ENCODE measurements at places on chromosomes 4 and X.
A peak's percentile ranks its signal among the peaks of the same experiment; 100 is the strongest.

DNA sequence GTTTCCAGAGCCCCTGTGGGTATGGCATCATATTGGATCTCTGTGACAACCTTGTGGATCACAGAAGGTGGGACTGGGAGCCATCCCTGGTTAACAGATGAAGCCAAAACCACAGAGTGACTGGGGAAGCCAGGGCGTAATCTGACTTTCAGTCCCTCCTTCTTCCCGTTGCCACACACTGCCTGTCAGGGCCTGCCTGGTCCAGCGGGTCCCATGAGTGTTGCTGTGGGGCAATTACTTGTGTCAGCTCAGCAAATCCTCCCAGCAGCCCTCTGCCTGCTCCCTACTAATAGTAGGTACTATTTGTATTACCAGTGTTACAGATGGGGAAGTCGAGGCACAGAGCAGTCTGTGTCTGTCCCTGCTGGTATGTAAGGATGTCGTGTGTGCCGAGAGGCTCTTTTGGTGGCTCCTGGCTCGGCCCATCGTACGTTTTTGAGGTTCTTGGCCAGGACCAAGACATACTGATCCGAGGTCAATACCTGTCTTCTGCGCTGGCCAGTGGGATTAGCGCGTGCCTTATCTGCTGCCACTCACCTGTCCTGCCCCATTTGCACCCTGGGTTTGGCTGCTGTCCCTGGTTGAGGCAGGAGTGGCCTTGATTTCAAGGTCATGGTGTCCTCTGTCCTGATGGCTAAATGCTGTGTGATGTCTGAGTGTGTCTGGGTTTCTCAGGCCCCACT is 5.7 kb downstream of the NSG1 start:
- peak; percentile 64 for DNase-seq

DNA sequence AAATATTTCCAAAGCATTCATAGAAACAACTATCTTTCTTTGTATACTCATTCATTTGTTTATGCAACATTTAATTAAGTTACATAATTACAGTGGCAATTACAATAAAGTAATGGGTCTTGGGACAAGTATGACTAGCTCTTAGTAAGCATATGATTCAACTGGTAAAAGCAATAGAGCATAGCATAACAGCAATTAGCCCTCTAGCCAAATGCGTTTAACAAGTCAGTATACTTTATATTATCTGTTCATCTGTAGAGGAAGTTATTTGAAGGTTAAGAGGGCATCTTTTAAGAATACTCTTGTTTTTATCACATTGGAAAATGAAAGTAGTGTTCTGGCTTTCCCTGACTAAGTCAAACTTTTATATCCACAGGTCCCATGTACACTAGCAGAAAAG is 198.1 kb upstream of the UGT8 start:
- DNase-seq = no peak

- no peak for DNase-seq
Observed at GRCh38 chr4:88991746-88992145, 65.2 kb downstream of the FAM13A start.

- no peak for DNase-seq
Observed at GRCh38 chr4:3477750-3478430, 14.8 kb downstream of the DOK7 start.

DNA sequence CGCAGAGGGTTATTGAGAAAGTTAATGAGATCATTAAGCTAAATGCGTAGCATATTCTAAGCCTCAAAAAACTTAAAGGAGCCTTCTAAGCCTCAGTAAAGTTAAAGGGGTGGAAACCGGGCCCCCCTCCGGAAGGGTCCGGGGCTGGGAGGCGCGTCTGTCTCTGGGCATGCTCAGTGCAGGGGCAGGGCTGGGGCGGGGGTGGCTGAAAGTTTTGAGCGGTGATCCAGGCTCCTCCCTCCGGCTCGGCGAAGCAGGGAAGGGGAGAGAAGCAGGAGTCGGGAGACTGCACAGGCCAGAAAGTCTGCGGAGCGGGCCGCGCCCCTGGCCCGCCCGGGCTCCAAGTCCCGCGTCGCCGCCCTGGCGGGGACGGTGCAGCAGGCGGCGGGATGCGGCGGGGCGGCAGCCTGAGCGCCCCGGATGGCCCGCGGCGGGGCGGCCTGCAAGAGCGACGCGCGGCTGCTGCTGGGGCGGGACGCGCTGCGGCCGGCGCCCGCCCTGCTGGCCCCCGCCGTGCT is at the start of gene EVC:
Gene EVC (plus strand): TSS at position 241 of the 518 bp plus-strand sequence. CDS start 180 bp downstream, at position 421.
- no peak for DNase-seq

DNA sequence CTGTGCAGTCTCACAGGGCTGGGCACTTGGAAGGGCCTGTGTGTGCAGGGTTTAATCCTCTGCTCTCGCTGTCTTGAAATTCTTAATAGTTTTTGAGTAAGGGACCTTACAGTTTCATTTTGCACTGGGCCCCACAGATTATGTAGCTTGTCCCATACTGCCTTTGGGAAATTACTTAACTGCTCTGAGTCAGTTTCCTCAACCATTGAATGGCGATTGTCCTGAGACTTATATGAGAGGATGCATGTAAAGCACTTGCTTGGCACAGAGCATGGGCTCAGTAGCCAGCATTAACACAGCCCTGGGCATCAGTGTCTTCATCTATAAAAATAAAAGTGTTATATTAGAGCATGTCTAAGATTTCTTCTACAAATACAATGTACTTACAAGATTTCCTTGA is 55.8 kb downstream of the CLCN5 start:
- DNase-seq = peak; percentile 10

- peak; percentile 81 for DNase-seq
Observed at GRCh38 chrX:130339408-130340222, at the start of gene SLC25A14. Gene SLC25A14, plus strand, starts transcription at chrX:130339919. Its CDS starts 360 bp downstream, at chrX:130340279.

GRCh38 chr4:53005149-53005546 is 143.0 kb downstream of the RASL11B start:
- no peak for DNase-seq

- peak; percentile 79 for DNase-seq
Observed at GRCh38 chrX:148500423-148501385, at the start of gene AFF2. Gene AFF2, plus strand, starts transcription at chrX:148500617. Its CDS starts 481 bp downstream, at chrX:148501098.

DNA sequence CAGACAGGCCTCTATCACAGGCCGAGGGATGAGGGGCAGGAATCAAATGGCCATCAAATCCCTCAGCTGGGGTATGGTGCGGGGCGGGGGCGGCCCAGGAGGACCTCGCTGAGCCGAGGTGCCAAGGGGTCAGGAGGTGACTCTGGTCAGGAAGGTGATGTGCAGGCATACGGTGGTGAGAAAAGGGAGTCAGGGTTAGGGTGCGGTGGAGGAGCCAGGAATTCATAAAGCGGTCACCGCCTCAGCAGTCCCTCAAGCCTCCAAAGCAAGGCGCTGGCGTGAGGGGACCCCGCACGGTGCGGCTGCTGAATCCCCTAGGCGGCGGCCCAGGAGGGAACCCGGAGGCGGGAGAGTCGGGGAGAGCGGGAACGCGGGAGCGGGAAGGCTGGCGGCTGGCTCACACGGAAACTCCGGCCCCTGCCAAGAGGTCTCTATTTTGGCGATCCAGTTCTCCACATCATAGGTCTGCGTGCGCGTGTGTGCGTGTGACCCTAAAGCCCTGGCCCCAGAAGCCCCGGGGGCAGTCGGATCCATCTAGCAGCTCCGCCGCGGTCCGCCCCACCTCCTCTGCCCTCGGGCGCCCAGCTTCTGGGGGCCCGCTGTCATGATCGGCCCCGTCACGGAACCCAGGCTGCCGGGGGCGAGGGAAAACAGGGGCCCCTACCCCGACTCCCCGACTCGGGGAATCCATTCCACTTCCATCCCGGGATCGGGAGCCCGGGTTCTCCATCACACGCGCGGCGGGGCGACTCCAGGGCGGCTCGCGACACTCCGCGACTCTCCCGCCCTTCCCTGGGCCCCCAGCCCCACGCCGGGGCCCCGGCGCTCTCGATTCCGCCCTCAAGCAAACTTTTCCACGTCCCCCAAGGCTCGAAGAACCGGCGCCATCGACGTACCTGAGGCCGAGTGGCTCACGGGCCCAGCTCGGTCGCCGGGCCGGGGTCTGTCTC is 593 bp downstream of the ELF4 start:
- DNase-seq = peak; percentile 39

DNA sequence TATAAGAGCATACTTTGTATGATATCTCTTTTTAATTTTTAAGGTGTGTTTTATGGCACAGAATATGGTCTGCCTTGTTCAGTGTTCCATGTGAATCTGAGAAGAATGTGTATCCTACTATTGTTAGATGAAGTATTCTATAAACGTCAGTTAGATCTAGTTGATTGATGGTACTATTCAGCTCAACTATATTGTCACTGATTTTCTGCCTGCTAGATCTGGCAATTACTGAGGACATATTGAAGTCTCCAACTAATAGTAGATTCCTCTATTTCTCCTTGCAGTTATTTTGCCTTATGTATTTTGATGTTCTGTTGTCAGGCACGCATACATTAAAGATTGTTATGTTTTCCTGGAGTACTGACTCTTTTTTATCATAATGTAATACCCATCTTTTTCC is 39.8 kb downstream of the AWAT2 start:
- DNase-seq = no peak

DNA sequence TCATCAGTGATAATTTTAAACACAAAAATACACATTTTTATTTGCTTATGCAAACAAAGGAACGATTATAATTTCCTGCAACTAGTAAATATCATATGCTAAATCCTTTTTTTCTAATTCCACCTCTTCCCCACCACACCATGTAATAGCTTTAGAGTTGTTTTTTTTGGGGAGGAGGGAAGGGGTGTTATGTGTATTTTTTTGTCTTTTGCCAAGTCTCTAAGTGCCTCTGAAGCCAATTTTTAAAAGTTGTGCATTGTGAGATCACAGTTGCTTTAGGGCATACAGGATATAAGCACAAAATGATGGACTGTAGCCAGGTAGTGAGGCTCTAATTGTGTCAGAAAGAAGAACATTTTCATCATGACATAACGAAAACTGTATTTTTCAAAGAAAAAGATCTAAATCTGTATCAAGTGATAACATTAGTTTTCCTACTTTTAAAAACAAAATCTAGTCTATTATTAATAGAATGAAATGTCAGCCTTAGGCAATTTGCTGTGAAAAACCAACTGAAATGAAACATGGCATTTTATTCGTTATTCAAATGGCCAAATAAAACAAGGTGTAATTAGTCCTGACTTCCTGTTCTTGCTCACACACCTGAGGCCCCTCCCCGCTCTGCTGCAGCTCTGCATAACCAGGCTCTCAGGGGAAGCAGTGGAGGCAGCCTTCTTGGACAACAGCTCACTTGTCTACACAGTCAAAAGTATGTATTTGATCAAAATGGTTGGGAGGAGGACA is 157.4 kb downstream of the PALLD start:
- no peak for DNase-seq

GRCh38 chr4:126004941-126005340 is 690.2 kb downstream of the FAT4 start:
- no peak for DNase-seq

DNA sequence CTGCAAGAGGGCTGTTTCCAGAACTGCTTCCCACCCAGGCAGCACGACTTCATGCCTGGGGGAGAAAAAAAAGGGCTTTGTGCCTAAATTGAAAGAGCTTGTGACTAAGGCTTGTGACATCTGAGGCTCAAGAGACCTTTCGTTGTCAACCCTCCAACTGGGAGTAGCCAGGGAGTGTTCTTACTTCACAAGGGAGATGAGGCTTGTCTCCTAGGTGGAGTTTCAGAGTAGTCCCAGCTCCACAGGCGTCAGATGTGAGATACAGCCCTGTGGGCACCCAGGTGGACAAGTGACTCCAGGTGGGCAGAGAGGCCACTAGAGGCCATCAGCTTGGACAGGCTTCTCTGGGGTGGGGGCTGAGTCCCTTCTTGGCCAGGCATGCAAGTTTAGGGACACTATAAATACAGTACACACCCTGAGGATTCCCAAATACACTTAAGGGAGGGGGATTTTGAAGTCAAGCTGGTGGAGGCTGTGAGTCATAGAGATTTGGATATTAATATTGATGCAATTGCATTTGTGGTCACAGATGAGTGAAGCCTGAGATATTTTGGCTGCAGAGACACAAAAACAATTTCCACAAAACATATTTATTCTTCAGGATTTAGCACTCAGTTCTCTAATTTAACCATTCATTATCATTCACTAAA is 40.1 kb upstream of the SETD7 start:
- peak; percentile 26 for DNase-seq
